ENCODE measurements at places on chromosomes 5 and 9. TPM values are rescaled to one million over a fixed set of nuclear protein-coding genes. Genes with fewer than 3 reads are reported as not detected.

DNA sequence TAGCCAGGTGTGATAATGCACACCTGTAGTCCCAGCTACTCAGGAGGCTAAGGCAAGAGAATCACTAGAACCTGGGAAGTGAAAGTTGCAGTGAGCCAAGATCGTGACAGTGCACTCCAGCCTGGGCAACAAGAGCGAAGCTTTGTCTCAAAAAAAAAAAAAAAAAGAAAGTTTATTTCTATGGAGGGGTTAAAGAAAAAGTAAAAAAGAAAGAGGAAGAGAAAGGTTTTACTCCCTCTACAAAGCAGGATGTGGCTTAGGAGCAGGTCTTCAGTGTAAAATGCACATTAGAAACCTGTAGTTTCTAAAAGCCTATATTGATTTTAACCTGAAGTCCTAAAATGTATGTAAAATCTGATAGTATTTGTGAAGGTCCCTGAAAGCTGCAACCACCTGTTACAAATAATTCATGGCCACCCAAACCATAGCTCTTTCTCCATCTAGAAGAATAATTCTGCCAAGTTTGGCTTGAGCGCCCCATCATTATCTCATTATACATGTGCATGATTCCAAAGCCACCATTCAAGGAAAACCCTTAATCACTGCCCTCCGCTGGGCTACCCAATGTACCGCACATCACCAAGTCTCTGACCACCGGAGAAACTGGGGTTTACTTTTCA, 3.4 kb downstream of the FNBP1 start:
- DNase-seq: peak; percentile 45

Gene SLC36A3
- not detected for total RNA-seq

Gene ANGPTL2
- 14.9 TPM for total RNA-seq

DNA sequence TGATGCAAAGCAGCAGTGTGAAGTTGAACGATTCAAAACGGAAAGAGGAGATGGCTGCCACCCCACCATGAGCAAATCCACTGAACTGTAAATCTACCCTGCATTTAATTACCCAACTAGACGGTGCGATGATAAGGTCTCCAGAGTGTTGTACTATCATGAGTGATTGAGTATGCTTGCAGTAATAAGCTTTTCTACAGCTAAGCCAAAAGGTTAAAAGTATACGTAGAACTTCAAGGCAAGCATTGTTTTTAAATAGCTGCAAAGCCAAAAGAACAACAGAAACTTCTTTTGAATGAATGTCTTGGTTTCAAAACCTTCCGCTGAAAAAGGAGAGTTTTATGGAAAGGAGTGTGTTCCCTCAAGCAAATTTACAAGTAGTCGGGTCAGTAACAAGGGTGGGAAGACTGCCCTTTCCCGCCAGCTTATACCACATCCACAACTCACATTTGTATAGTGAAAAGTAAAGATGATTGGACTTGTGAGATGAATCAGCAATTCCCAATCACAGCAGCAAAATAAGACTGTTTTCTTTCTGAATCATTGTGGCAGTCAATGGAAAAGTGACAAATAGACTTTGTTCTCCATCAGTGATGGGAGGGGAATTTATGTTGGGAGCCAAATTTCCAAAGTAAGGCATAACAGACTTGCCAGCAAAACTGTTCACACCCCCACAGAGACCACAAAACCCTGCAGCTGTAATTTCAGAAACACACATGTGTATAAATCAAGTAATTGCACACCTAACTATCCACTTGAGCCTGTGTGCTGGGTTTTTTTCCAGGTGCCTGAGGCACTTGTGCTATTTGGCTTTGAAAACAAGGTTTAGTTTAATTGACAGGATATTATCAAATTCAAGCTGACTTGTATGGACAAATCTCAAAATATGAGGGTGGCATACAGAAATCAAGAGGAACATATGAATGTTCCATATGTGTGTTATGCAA, 407.7 kb upstream of the GRAMD2B start:
- no peak for DNase-seq

DNA sequence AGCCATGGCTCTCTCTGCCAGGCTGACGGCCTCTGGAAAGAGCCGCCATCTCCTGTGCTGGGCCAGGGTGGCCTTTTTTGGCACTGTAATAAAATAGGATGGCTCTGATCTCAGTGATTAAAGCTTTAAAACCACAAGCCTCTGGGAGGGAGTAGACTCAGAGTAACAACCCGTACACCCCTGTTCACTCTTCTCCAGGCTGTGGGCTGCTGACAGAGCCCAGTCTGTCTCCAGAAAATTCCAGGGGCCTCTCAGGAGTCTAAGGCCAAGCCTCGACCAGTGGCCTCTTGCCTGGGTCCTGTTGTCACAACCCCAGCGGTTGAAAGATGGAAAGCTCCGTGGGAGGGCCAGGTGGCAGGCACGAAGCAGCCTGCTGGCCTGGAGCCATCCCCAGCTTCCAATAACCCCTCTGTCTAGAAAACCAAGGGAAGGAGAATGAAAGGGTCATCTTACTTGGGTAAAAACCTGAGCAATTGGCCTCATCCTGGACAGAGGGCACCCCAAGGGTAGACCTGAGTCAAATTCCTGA, 286.7 kb upstream of the ZNF462 start:
- no peak for DNase-seq

Gene LEAP2
- total RNA-seq: 0.17 TPM

DNA sequence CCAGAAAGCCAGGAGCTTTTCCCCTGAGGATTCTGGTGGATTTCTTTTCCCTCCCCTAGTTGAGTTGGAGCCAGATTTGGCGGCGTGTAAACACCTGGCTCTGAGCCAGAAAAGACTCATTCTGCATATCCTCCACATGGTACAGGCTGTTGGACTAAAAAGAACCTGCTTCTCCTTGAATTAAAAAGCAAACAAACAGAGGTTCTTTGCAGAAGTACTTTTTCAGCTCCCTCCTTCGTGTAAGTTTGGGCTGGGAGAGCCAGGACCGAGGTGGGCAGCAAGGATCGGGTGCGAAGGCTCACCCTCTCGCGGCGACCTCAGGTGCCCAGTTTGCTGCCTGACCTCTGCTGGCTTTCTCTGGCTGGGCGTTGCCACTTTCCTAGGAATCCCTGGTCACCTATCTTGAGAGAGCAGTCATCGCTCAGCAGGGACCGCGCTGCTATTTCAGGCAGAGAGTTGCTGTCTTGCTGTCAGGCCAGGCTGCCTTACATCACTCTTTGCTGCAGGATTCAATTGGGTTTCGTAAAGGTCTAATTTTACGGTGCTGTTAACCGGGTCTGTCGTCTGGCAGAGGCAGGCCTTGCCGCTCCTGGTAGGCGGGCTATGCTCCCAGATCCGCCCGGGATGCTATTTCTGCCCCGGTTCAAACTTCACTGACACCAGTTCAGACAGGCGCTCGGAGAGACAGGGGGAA, 3.2 kb downstream of the PAPPA start:
- peak; percentile 47 for DNase-seq

- no peak for DNase-seq
Measured at GRCh38 chr5:55471468-55471867, 63.3 kb downstream of the PLPP1 start.

DNA sequence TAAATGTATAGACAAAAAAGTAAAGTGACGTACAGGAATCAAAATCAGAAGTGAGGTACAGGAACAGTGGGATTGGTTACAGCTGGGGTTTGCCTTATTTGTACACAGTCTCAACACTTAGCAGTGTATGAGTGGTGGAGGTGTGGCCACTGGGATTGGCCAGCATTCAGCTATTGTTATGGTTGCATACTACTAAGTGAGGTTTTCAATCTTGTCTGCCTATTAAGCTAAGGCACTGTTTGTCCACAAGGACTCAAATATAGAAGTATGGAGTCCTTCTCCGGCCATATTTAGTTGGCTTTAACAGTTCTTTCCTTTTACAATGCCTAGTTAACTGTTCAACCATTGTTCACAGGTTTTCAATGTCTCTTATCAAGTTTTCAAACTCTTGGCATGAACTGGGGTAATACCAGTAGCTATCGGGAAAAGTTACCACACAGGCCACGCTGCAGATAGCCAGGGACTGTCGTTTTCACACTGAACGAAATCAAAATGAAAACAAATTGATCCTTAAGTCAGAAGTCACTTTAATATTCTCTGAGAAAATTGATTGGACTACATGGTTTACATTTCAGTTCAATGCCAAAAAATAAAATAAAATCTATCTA, 176.0 kb upstream of the FREM1 start:
- DNase-seq: peak; percentile 32

DNA sequence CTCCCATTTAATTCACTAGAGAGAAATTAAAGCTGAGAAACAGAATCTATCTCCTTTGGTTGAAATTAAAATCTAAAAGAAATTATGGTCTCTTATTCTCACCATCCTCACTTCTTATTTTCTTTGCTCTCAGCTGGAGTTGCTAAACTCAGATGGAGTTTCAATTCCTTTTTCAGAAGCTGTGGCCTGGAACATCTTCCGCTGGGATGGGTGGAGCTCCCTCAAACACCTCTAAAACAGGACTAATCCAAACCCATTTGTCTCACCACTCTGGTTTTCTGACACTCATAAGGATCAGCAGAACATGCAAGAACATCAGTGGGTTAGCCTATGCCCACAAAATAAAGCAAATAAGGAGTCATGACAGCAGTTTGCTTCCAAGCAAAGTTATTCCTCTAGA, 39.6 kb upstream of the CEP78 start:
- no peak for DNase-seq

Gene ENHO
- total RNA-seq: not detected

Gene REEP2
- 0.68 TPM for total RNA-seq

- no peak for DNase-seq
Measured at GRCh38 chr9:127123064-127123890, 842 bp upstream of the ANGPTL2 start.

DNA sequence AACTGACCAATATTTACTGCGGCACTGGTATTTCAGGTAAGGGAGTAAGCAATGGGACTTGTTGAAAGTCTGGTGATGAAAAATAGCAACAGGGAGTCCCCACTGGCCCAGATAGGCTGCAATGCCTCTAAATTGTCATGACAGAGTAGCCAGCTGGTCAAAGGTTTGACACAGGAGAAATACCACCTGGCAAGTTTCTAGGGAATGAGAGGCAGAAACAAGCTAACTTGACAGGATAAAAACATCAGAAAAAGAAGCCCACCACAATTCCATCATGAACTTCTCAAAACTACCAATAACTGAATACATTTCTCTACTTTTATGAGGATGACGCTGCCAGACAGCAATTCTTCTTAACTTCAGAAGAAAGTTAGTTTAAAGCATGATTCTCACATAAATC, 99.8 kb downstream of the STRBP start:
- DNase-seq: no peak

DNA sequence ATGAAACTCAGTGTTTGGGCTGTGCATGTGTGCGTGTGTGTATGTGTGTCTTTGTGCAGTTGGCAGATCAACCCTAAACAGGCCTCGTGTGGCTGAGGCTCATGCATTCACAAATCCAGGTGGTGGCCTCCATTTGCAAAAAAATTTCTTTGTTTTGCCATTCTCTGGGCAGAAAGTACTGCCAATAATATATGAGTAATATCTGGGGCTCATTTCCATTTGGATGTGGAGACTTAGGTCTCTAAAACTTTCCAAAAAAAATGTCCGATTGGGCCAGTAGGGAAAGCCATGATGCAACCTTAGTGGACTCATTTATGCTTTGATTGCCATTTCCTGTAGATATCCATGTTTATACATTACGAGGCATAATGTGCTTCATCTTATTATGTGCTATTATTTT, 77.9 kb upstream of the RPS23 start:
- peak; percentile 13 for DNase-seq

DNA sequence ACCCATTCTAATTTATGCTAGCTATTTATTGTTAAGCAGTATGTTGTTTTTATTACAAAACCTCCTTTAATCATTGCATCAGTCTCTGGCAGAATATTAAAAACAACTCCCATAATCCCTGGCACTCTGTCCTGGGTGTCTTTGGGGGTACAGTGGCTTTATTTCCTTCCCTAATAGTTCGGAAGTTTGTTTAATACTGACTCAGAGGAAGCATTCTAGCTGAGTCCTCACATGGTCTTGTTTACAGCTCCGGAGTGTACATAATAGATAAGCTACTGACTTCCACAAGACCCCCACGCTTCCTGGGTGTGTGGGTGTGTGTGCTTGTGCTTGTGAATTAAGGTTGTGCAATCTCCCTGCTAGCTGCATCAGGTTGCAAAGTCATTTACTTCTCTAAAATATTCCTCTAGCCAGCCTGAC, 149.8 kb upstream of the CDKN2B start:
- DNase-seq: peak; percentile 40

Gene HAVCR2
- total RNA-seq: under 0.01 TPM

DNA sequence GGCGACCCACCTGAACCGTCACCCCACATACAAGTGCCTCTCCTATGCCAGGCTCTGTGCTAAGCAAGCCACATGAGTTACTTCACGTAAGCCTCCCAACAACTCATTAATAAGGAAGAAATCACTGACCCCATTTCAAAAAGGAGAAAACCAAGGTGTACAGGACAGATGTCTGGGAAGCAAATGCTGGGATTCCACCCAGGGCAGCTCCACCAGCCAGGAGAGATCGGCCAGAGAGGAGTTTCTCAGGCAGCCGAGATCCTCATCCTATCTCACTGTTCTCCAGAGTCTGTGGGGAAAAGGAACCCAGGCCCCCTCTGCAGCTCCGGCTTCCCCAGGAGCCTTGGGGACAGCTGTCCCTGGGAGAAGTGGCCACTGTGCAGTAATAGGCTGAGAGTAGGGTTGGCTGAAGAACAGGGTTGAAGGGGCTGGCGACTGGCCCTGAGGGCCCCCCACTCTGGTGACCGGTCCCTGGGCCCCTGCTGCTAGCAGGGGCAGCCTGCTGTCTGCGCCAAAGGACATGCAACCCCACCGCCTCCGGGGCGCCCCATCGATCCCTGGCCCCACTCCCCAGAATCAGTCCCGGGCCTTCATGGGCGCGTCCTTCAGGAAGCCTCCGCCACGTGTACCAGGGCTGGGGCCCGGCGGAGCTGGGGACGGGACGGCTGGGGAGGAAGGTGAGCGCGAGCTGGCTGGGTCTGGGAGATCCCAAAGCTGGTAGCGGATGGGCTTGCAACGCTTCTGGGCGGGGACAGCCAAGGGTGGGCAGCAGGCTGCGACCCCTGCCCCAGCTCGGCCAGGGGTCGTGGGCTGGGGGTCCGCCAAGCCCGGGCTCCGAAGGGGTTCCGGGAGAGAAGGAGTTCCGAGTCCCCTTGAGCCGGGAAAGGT, 44.1 kb upstream of the STXBP1 start:
- DNase-seq: no peak

DNA sequence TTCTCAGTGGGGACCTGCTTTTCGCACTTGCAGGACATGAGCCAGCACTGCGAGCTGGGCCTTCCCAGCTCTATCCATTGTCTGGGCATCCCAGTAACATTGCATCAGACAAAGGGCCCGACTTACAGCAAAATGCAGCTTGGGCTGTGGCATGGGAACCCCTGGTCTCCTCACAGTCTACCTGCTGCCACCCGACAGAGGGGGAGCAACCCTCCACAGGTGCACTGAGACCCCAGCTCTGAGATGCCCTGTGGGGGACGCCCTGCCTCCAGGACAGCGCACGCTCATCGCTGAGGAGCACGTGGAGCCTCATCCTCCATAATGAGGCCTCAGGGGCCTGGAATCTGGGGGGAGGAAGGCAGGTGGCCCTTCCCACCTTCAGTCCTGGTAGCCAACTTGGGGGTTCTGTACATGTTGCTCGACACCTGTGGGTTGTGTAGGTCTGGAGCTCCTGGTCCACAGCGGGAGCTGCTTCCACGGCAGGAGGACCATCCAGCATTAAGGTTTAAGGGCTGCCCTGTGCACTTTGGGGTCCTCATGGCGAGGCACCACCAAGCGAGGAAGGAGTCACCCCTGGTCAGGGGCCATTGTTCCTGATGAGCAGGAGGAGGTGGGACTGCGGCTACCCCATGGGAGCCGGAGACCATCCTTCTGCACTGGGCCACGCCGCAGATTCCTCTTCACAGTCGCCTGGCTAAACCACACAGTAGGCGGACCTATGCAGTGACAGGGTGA, 376.5 kb upstream of the IRX1 start:
- no peak for DNase-seq
